Osteoblast (primary cell): ENCODE measurements at places on chromosomes 6 and 20. TPM values are rescaled to one million over a fixed set of nuclear protein-coding genes. Genes with fewer than 3 reads are reported as not detected.

IL17F gene
- total RNA-seq, result not detected in 2 replicates

SAMD3 gene
- 0.72 and 3.5 TPM in 2 replicates for total RNA-seq

ACOT8 gene
- 29.8 and 31.8 TPM in 2 replicates for total RNA-seq

DNA sequence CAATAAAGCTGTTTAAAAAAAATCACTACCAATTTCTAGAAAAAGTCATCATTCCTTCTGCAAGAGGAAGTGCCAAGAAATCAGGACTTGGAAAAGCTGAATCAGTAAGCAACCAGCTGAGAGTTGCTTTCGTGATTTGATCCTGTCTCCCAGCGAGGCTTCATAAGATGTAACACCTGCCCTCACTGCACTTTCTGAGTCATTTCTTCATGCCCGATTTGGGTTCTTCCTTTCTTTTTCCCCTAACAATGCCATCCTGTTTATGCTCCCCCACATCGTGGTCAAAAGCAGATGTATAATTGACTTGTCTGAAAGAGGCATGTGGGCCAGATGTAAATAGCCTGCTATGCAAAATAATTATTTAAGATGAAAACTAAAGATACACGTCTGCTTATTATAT lies 52.1 kb downstream of the RIPOR2 start:
- peaks cover 7% of the 10 kb centered on the region for H3K4me1 ChIP-seq
- DNase-seq, result no peak
- H3K4me3 ChIP-seq, result no peak overlapping the region
- no peaks in the 10 kb centered on the region for H3K36me3 ChIP-seq

DNA sequence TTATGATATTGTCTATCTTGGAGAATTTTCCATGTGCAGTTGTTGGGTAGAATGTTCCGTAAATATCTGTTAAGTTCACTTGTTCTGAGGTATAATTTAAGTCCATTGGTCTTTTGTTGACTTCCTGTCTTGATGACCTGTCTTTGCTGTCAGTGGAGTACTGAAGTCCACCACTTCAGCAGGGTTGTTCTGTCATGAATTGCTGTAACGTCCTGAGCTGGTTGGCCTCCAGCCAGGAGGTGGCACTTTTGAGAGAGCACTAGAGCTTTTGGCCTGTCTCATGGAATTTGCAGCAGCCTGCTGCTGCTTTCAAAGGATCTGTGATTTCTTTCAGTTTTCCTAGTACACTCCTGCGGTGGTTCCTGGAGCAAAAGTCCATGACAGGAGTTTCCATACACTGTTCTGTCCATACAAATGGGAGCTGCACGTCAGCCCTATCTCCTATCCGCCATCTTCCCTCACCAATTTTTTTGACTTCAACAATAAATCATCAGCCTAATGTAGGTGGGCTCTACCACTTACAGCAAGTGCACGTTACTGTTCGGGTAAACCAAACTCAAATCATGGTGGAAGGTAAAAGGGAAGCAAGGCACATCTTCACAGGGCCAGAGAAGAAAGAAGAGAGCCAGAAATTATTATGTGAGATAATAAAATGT lies 46.9 kb upstream of the TRERF1 start:
- no peak overlapping the region for H3K4me3 ChIP-seq
- H3K36me3 ChIP-seq, result no peaks in the 10 kb centered on the region
- no peaks in the 10 kb centered on the region for H3K27me3 ChIP-seq

DNA sequence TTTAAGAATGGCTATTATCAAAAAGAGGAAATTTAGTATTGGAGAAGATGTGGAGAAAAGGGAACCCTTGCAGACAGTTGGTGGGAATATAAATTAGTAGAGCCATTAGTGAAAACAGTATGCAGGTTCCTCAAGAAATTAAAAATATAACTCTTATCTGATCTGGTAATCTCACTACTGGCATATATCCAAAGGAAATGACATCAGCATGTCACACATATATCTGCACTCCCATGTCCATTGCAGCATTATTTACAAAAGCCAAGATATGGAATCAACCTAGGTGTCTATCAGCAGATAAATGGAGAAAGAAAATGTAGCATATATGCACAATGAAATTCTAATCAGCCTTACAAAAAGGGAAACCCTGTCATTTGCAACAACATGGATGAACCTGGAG lies 2.6 kb downstream of the SIRPG start:
- H3K27ac ChIP-seq, result no peak overlapping the region
- no peaks in the 10 kb centered on the region for H3K36me3 ChIP-seq
- no peak for DNase-seq
- peaks cover 11% of the 10 kb centered on the region for H3K27me3 ChIP-seq
- no peak overlapping the region for H3K4me3 ChIP-seq

DNA sequence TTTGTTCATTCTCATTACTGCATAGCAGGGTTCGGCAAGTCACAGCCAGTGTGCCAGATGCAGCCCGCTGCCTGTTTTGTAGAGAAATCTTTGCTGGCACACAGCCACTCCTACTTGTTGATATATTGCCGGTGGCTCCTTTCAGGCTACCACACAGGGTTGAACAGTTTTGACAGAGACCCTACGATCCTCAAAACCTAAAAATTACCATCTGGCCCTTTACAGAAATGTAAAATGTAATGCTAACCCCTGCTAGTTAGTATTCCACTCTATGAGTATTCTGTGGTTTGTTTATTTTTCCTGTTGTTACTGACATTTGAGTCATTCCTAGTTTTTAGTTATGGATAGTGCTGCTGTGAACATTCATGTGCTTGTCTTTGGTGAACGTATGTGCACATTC lies 11.5 kb downstream of the DHX35 start:
- peaks cover 30% of the 10 kb centered on the region for H3K4me1 ChIP-seq
- H3K27ac ChIP-seq, result peak overlapping the region; percentile 65
- H3K4me3 ChIP-seq, result peak overlapping the region; percentile 34
- DNase-seq, result peak; percentile 73
- H3K36me3 ChIP-seq, result peaks cover 6% of the 10 kb centered on the region
- H3K27me3 ChIP-seq, result no peaks in the 10 kb centered on the region

DNA sequence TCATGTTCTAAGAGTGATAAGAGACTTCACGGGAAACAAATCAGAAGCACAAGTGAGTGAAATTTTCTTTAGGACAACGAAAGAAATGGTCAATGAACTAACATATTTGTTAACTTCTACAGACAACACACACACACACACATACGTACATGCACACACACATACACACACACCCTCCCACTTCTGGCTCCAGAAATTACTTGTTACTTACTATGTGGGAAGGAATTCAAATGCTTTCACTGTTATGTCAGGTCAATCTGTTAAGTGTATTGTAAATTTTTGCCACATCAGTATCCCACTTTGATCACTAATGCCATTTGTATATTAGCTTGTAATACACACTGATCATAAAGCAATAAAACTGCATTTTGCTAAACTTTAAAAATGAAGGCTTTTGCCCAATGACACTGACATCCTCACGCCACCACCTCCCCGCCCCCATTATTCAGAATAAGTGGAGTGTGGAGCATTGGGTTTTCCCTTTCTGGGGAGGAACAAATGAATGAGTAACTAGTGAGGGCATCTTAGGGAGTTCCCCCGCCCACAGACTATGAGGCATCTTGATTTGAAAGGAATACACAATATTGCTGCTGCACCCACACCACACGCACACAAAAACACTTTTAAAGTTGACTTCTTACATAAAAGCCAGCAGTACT lies 76.2 kb downstream of the ATXN1 start:
- H3K27me3 ChIP-seq, result no peaks in the 10 kb centered on the region
- peaks cover 47% of the 10 kb centered on the region for H3K4me1 ChIP-seq
- DNase-seq, result no peak
- H3K27ac ChIP-seq, result peak overlapping the region; percentile 81
- peak overlapping the region; percentile 11 for H3K4me3 ChIP-seq

DNA sequence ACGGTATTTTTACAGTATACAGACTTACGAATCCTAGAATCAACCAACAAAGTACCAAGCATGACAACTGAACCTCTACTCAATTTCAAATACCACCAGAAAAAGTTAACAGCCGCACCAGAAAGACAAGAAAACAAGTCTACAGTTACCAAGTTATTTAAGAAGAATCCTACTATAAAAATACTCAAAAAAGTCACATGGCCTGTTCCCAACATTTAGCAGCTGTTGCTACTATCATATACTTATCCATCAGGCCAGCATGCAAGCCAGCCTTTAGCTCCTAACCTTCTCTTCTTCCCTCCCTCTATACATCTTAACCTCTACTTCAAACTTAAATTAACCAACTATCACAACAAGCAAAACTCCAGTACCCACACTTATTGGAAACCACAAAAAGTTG lies 1.9 kb downstream of the SYNCRIP start:
- H3K4me1 ChIP-seq, result peaks cover 22% of the 10 kb centered on the region
- no peak for DNase-seq
- no peaks in the 10 kb centered on the region for H3K27me3 ChIP-seq
- peaks cover 49% of the 10 kb centered on the region for H3K36me3 ChIP-seq
